ENCODE measurements at places on chromosomes 2 and 18.

GRCh38 chr2:127917916-127918315, 32.2 kb upstream of the AMMECR1L start:
- no peak for DNase-seq

- DNase-seq: no peak
Observed at GRCh38 chr2:203751685-203752271, 45.3 kb downstream of the CD28 start.

- no peak for DNase-seq
Observed at GRCh38 chr18:45253973-45254708, 361.1 kb upstream of the SLC14A2 start.

- no peak for DNase-seq
Observed at GRCh38 chr2:3042601-3043585, 334.7 kb downstream of the EIPR1 start.

DNA sequence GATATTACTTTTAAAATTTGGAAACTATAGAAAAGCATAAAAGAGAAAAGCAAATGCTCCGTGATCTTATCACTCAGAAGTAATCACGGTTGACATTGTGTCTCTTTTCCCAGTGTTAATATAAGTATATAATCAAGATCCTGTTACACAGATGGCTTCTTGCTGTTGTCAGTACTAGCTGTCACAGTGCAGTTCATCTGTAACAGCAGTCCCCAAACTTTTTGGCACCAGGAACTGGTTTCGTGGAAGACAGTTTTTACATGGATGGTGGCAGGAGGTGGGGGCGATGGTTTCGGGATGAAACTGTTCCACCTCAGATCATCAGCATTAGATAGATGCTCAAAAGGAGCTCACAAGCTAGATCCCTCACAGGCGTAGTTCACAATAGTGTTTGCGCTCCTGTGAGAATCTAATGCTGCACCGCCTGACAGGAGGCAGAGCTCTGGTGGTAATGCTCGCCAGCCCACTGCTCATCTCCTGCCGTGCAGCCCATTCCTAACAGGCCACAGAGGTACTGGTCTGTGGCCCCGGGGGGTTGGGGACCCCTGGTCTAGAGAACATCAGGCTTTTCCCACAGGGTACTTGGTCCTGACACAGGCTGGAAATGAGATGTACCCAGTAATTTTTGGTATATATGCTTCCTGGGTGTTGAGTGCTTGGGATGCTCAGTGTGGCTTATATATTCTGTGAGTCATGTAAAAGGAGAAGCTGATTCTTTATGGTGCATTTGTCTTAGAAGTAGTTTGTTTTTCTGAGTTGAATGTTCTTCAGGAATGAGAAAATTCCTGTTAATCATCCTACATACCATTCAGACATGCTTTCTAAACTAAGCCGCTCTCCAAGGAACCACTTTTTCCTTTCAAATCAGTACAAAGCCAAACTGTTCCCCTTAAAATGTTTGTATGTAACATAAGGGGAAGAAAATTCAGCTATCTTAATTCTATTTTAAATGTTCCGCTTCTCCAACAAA, 121.8 kb downstream of the NCK2 start:
- no peak for DNase-seq
